ENCODE measurements at places on chromosomes 11 and 22.

DNA sequence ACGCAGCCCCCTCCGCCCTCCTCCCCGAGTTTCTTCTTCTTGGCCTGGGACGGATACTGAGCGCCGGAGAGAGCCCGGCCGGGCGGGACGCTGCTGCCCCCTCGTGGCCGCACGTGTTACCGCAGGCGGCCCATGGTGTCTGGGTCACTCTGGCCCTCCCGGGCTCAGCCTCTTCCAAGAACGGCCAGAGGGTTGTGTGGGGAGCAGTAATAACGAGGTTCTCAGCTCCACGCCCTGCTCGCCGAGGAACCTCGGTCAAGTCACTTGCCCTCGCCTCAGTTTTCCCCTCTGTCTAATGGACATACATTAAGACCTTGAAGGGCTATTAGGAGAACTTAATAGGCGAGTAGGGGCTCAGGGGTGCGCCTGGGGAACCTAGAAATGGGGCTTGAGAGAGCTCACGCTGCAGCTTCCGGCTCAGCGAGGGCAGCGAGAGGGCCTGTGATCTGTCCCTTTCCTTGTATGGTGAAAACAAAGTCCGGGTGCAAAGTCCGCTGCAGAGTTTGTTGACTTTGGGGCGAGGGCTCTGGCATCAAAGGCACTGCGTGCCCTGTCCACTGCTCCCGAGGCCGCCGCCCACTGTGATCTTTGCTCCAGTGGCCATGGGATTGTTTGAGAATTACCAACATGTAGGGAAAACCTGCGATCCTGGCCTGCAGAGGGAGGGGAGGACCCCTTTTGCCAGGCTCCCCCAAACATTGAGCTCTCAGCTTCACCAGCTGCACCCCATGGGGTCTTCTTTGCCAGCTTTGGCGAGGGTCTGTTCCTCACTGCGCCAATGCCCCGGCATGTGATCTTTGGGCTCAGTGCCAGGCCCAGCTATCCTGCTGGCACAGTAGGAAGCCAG, 14.4 kb upstream of the LRP5 start:
- peak; percentile 77 for DNase-seq

GRCh38 chr22:36762687-36763260, 13.1 kb downstream of the IFT27 start:
- no peak for DNase-seq

DNA sequence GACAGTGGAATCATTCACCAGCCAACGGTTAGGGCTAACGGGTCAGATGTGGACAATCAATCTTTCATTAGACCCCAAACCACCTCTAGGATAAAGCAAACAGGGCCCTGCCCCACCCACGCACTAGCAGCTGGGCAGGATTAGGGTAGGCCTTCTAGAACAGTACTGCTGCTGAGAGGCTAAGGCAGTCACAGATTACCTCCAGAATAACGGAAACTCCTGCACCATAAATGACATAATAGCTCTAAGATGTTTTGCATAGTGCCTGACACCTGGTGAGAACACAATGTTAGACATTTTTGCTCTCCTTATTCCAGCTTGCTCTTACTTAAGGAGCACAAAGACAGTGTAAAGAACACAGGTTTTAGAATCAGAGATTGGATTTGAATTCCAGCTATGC, 1.8 kb downstream of the SYTL2 start:
- no peak for DNase-seq

DNA sequence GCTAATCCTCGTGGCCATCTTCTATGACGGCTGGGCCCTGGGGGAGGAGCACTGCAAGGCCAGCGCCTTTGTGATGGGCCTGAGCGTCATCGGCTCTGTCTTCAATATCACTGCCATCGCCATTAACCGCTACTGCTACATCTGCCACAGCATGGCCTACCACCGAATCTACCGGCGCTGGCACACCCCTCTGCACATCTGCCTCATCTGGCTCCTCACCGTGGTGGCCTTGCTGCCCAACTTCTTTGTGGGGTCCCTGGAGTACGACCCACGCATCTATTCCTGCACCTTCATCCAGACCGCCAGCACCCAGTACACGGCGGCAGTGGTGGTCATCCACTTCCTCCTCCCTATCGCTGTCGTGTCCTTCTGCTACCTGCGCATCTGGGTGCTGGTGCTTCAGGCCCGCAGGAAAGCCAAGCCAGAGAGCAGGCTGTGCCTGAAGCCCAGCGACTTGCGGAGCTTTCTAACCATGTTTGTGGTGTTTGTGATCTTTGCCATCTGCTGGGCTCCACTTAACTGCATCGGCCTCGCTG, 12.1 kb downstream of the MTNR1B start:
- DNase-seq = no peak

DNA sequence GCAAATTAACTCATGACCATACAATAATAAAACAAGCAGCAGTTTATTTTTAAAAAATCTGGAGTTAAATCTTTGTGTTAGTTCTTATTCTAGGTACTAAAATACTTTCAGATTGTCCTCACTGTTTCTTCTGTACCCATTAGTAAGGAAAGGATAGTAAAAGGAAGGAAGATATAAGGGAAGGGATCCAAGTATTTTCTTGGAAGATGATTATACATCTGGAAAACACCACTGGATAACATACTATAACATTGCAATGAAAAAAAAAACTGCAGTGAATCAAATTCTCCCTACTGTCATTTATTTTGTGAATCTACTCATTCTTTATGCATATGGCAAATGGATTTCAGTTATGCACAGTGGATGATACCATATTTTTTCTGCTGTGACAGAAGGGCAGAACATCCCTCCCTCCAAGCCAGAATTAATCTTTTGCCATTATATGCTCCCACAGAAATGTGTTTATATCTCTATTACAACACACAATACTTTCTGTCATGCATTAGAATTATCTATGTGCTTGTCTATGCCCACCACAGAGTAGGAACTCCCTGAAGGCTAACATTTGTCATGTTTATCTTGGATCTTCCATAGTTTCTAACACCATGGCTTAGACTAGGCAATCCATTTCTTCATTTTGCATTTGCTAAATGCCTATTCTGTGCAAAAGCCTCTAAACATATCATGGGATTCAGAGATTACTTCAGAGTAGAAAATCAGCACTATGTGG, 282.3 kb upstream of the CTSC start:
- DNase-seq = no peak

DNA sequence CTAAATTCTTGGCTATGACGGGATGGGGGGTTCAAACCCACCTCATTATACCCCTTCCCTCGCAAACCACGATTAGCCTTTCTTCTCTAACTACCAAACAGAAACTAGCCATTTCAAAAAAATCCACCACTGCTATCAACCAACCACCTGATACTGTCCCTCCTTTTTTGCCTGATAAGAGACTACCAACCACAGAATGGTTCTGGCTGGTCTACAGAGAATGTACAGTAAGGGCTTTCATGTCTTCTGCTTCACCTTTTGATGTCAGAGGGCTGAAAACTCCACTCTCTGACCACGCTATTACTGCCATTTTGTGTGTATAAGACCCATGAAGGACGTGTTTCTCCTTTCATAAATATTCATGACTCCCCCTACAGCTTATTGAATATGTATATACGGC, 19.1 kb downstream of the RIC3 start:
- DNase-seq = no peak

DNA sequence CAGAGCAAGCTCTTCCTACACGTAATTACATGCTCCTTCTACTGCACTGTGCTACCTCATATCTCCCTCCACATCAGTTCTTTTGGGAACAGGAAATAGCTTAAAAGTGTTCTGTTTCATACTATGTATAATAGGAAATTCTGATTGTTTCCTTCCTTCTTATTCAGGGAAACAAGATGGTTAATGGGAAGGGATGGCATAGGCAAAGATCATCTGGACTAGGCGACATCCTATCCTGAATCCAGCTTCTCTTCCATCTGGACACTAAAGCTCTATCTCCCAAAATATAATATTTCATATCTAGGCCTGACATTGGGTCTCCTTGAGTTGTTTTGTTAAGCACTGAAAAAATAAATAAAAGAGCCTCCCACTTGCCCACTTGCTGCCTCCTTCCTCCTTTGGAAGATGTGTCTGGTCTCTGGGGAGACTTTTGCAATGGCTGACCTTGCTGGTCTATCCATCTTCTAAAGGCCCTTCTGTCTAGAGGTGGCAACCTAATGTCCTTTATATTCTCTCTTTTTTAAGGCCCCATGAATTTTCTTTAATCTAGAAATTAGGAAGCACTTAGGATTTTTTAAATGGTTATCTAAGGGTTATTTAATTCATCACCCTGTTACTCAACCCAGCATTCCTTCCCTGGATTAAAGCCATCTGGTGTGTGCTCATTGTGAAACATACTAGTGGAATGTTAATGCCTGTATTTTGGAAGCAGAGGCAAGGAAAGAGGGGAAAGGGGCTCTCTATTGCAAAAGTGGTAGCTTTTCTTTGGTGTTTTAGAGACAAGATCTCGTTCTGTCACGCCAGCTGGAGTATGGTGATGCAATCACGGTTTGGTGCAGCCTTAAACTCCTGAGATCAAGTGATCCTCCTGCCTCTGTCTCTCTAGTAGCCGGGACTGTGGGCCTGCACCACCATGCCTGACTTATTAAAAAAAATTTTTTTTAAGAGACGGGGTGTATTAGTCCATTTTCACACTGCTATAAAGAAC, 20.6 kb downstream of the CLMP start:
- peak; percentile 65 for DNase-seq

DNA sequence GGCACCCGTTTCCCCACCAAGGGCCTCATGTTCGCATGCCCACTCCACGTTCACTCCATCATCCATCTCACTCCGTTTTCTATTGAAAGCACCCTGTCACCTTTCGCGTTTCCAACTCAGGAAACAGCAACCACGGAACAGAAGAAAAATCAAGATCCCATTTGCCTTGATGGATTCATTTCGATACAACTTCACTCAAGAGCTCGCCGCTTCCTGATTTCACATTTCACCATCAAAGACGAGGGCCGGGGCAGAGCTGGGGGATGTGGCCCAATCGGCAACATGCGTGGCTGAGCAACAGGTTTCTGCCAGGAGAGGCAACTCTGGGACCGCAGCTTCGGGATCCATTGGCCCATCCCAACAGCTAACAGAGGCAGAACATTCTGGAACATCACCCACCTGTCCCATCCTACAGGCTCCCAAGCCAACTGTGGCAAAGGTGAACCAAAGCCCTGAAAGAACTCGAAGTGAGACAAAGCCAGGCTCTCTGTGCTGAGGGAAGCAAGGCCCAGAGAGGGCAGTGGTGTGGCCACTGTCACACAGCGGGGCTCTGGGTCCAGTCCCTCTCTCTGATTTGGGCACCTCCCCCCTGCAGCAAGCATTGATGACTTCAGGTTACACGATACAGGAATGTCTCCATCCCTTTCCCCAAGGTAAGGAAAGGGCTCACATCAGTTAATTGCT, 36.2 kb upstream of the CD5 start:
- no peak for DNase-seq

DNA sequence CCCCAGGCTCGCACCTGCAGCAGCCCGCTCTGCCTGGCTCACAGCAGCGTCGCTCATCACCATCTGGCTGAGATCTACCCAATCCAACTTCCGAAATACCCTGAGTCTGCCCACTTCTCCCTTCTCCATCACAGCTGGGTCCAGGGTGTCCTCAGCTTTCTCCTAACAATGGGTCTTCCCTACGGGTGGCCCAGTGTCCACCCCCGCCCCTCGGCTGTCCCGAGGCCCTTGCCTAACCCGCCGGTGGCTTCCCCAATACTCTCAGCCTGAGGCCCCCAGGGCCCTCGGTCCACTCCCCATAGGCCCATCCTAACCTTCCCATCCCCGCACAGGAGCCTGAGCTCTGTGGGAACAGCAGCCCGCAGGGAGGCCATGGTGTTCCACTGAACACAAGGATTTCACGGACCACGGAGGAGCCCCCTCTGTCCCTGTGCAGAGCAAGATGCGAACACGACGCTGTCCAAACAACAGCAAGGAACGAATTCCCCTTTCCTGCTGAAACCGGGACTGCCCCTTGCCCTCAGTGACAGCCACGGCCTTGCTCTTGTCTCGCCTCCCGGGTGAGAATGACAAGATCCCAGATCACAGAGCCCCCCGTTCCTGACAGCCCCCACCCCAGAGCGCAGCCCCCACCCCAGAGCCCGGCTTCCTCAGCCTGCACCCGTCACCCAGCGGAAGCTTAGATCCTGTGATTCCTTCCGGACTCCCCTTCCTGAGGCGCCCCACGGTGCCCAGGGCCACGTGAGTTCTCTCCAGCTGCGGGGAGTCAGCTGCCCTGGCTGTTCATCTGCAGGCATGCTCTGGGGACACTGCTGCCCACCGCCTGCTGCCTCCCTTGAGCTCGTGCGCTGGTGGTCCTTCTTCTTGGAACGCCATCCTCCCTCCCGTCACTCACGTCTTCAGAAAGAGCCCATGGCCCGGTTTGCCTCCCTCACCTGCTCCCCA, 48.8 kb upstream of the CARS1 start:
- no peak for DNase-seq

GRCh38 chr11:43723617-43724016, 43.1 kb downstream of the HSD17B12 start:
- DNase-seq = no peak

DNA sequence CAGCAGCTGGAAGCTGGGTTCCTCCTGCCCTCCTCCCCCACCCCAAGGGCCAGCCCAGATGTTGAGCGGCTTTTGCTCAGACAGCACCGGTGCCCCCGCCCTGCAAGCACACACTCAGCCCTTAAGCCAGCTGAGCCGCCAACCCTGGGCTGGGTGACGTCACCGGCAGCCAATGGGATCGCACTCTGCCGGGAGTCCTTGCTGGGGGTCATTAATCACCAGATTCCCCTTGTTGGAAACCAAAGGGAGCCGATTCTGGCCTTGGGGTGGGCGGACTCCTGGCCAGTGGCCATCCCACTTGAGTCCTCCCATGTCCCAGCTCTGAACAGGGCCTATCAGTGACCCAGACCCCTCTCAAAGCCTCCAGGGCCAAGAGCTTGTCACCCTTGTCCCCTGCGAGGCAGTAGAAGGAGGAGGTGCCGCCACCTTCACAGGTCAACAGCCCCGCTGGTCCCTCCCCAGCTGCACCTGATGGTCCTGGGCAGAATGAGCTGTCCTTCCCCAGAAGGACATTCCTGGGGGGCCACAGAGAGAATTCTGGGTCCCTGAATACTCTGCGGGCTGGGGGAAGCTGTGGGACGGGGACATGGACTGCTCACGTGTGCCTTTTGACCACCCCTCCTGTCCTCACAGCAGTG, 7.4 kb downstream of the DUSP8 start:
- no peak for DNase-seq

GRCh38 chr11:103779054-103779453, 257.4 kb upstream of the DDI1 start:
- DNase-seq = no peak

DNA sequence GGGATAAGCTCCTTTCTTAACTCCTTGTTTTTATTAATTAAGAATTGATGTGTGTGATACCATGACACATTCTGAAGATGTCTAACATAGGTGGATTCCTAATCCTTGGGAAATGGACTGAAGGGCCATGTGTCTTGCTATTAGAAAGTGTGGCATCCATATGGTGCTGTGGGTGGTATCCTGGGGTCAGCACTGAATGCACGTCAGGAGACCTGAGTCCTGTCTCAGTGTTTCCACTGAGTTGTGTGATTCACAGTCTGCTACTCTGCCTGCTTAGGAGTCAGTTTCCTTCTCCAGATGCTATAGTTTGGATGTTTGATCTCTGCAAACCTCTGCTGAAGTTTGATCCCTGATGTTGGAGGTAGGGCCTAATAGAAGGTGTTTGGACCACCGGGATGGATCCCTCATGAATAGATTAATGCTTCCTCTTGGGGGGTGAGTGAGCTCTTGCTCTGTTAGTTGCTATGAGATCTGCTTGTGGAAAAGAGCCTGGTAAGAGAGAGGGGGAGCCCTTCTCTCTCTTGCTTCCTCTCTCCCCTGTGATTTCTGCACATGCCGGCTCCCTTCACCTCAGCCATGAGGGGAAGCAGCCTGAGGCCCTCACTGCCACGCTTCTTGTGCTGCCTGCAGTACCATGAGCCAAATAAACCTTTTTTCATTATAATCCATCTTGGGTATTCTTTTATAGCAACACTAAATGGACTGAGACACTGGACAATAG, 666.5 kb downstream of the NTM start:
- DNase-seq = no peak

GRCh38 chr11:69109101-69109500, 46.6 kb upstream of the SMIM38 start:
- DNase-seq = no peak
